ENCODE measurements at places on chromosomes 11 and 22.

- DNase-seq = no peak
Measured at GRCh38 chr11:113974741-113975470, at the start of gene HTR3A. HTR3A (plus strand) TSS chr11:113975108; CDS start chr11:113975326, 218 bp downstream.

GRCh38 chr11:57729479-57729878 is 11.8 kb upstream of the SELENOH start:
- no peak for DNase-seq

DNA sequence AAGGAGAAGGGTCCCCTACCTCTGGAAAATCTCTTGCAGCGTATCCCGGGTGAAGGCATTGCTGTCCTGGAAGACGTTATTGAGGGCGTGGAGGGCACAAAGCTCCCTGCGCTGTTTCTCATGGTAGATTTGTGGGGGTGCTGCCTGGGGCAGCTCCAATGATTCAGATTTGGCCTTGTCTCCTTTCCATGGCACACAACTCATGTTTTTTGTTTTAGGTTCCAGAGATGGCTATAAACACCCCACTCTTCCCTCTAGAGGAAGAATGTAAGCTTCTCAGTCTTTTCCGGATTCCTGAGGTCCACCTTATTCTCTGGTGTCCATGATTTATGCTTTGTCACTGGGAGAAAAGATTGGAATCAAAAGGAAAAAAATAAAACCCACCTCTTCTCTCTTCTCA is 959 bp downstream of the JOSD1 start:
- no peak for DNase-seq

- DNase-seq = no peak
Measured at GRCh38 chr11:69130654-69131053, 25.1 kb upstream of the SMIM38 start.

GRCh38 chr11:2389377-2390026 is 11.0 kb upstream of the TSSC4 start:
- no peak for DNase-seq

GRCh38 chr11:41988951-41989572 is 529.6 kb upstream of the LRRC4C start:
- DNase-seq = no peak

- DNase-seq = no peak
Measured at GRCh38 chr11:59076876-59077571, 9.1 kb upstream of the GLYATL1B start.

GRCh38 chr11:132258875-132259274 is 888.5 kb downstream of the NTM start:
- no peak for DNase-seq

GRCh38 chr11:67310246-67311050 is 7.1 kb downstream of the SSH3 start:
- no peak for DNase-seq

GRCh38 chr11:62832336-62833234 is at the start of gene TEX54:
TEX54 (minus strand) TSS chr11:62832841.
- DNase-seq = no peak

DNA sequence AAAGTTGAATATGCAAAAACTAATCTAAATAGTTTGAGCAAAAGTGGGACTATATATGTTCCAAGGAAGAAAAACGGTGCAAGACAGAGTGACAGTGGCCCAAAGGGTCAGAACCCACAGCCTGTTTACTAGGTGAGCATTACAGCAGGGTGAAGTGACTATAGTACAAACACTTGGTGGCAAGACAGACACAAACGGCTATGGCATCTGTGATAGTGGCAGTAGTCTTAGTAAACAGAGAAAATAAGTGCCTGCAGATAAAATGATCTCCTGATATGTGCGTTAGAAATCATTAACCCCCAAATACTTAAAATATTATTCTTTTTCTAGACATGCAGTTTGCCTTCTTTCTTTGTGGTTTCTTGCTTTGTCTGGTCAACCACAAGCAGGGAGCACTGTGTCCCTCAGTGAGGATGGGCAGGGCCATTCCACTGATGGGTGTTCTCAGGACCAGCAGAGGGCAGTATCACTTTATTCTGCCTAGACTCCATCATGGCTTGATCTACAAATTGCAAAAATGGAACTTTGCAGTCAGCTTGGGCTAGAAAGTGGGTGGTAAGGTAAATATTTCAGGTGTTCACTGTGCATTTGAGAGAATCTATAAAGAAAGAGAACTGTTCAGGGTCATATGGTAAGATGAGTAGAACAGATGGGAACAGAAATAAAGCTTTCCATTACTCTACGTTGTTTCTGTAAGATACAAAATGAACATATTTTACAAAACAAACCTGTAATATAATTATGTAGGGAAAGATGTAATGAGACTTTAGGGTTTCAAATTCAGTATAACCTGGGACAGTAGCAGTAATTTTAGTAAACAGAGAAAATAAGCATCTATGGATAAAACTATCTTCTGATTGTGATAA is 198.2 kb downstream of the SWAP70 start:
- DNase-seq = peak; percentile 23

DNA sequence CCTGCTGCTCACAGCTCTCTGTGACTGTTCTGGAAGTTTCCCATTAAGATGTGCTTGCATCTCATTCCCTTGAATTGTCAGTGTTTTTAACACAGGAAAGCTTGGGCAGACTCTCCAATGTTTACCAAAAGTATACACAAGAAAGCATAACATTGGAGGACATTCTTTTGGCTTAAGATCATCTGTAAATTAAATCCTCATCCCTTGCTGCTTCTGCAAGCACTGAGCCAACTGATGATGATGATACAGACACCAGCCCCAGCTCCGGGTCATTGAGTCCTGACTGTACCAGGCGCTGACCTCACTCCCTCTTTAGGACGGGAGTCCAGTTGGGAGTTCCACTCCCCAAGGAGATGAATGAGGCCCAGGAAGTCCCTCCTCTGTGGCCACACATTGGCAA is 23.8 kb downstream of the CD82 start:
- DNase-seq = no peak

GRCh38 chr11:108224366-108224765 is 1.5 kb downstream of the ATM start:
- DNase-seq = no peak

- DNase-seq = no peak
Measured at GRCh38 chr11:122933416-122933815, 48.2 kb downstream of the BSX start.

All from kidney epithelial cell (primary cell).